ENCODE measurements at places on chromosomes 11 and 22.
A peak's percentile ranks its signal among the peaks of the same experiment; 100 is the strongest.

DNA sequence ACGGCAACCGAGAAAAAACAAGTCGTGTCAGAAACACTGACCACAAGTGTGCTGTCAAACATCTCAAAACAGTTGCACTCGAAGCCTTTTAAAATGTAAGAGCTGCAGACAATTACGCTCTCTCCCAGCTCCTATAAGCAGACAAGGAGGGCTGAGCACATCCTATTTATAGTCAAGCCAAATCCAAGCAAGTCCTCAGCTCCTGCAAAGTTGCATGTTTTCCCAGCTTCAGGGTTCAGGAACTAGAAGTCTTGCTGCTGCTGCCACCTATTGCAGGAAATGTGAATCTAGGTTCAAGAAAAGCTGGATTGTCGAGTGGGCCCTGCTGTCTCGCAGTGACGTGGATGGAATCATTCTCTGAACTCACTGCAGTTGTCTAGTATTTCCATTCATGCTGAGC lies 15.5 kb downstream of the EFCAB6 start:
- no peak for DNase-seq

DNA sequence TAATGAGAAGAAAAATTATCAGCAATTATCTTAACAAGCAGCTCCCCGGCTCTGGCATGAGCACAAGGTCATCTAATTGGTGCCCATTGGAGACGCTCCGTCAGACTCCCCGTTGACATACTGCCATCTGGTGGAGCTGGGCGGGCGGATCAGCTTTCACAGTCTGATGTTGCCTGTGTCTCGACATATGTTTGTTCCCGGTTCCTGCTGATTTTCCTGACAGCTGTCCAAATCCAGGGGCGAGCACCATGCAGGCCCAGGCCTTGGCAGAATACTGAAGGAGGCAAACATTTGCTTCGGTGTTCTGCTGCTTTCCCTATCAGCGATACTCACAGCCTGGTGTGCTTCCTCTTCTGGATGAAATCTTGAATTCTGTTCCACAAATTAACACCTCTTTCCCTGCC lies 43.8 kb upstream of the BARX2 start:
- peak; percentile 89 for DNase-seq

- DNase-seq = no peak
Measured at GRCh38 chr11:132957881-132958280, 574.4 kb downstream of the OPCML start.

GRCh38 chr22:50627642-50628542 lies at the start of gene ARSA:
Gene ARSA (minus strand): TSS chr22:50628152. CDS start chr22:50627779, 373 bp downstream.
- peak; percentile 86 for DNase-seq

DNA sequence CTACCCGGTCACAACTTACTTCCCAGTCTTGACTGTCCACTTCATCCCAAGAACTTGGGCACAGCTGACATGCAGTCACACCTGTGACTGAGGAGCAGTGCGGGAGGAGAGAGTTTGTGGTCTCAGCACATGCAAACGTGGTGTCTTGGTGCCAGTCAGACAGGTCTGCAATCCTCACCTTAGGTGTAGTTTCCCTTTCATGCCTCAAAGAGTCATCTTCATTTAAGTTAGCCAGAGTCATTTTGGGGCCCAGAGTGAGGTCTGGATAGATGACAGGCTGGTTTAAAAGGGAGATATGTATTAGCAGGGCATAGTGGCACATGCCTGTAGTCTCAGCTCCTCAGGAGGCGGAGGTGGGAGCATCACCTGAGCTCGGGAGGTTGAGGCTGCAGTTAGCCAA lies 108.5 kb upstream of the SORL1-AS1 start:
- DNase-seq = no peak

- DNase-seq = no peak
Measured at GRCh38 chr11:115985896-115986295, 481.7 kb upstream of the CADM1 start.

DNA sequence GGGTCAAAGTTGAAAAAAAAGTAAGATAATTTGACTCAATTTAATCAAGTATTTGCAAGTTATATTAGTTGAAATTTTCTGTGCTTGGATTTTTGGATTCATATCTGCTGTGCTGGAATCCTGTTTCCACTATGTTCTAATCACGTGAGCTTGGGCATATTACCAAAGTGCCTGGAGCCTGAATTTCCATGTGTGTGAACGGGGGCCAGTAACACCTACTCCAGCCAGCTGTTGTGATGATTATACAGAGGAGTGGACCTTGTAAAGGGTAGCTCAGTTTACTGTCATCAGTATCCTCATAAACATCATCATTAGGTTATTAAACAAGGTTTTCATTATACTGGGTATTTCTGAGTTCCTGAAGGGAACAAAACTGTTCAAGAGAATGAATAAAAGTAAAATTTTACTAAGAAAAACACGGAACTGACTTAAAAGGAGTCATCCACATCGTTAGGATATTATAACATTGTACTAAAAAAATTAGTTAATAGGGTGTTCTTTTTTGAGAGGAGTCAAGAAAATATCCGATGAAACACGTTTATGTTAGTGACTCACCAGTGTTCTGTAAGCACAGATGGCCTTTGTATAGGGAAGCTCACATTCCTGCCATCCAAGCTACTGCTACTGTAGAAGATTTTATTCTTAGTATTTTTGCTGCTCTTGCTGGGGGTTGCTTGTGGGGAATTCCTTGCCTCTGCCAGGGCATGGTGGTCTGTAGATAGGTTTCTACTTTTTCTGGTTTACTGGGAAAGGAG lies 144.1 kb downstream of the ARHGAP42 start:
- no peak for DNase-seq

- DNase-seq = no peak
Measured at GRCh38 chr11:117011541-117011898, 86.7 kb downstream of the SIK3 start.

- no peak for DNase-seq
Measured at GRCh38 chr22:45318558-45319323, 9.0 kb downstream of the FAM118A start.

- no peak for DNase-seq
Measured at GRCh38 chr22:44809456-44809855, 57.1 kb downstream of the ARHGAP8 start.

- no peak for DNase-seq
Measured at GRCh38 chr22:32578752-32579151, 104.1 kb downstream of the FBXO7 start.
